Activated CD4-positive, alpha-beta T cell treated with anti-CD3 and anti-CD28 coated beads, Interleukin-2, Interleukin-4, amounts not matched to agents 100 ng/mL and 50 ng/mL, durations not matched to agents 16 hours and 8 hours (primary cell): ENCODE measurements at places on chromosomes 3 and 15.

DNA sequence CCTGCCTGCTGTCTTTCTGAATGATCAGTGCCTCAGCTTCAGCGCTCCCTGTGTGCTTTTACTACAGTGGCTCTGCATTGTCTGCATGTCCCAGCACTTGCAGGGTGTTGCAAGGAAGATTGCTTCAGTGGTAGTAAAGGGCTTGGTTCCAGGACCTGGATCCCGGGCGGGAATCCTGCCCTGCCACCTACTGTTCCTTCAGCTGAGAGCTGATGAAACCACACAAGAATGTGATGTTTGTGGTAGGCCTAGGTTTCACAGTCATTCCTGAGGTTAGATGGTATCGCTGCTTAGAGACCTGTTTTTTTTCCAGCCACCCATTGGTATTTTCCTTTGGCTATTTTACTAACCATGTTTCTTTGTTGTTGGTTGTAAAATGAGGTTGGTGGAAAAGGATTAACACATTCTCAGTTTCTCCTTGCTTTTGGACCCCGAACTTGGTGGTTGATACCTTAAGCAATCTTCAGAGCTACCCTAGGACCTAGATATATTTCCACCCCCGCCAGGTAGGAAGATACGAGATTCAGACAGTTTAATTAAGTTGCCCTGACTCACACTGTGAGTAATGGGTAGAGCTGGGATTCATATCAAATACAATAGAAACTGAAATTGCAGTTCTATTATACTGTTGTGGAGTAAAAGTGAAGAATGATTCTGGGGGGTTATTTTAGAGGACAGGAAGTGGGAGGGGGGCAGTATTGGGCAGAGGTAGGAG, 11.4 kb downstream of the GPR87 start:
- DNase-seq: peak; percentile 64

GRCh38 chr3:119508172-119508845, 10.0 kb downstream of the TIMMDC1 start:
- peak; percentile 59 for DNase-seq

DNA sequence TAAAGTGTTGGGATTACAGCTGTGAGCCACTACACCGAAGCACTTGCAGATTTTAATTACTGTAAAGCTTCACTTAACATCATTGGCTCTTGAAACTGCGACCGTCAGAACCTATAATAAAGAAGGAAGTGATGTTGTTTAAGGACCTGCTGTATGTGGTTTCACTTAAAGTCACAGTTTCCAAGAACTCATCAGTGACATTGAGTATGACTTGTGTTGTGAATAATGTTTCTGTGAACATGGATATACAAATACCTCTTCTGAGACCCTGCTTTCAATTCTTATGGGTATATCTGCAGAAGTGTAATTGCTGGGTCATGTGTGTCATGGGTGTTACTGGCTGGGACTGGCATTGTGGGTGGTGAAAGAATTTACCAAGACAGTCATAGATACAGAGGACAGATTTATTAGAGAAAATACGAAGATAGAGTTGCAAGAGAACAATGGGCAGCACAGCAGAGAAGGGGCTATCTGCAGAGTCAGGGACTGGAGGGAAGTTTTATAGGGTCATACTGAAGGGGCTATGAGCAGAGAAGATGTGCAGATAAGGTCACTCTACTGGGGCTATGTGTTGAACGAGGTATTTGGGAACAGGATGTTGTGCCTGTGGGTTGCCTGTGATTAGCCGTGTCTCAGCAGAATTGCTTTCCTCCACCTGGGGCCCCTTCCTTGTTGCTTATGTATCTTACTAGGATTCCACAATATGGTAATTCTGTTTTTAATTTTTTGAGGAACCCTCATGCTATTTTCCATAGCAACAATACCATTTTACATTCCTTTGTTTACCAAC, 4.5 kb downstream of the NDUFB5 start:
- DNase-seq: peak; percentile 83

- peak; percentile 44 for DNase-seq
Observed at GRCh38 chr3:111652492-111653180, 57.5 kb upstream of the ZBED2 start.

GRCh38 chr3:143128227-143128955, 8.8 kb downstream of the CHST2 start:
- no peak for DNase-seq

DNA sequence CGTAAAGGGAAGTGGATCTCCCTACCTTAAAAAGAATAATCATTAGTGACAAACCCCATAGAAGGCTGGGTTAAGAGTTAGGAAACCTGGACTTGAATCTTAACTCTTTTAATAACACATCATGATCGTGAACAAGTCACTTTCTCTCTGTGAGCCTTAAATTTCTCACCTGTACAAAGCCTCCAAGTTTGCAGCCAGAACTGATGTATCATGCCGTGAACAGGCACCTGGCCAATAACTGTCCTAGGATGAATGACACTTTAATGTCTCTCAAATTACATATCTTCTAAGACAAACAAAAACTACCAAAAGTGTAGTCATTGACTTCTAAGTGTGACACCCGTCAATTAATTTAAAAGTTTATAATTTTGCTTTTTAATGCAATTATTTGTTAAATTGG, 3.9 kb downstream of the UPK1B start:
- DNase-seq: no peak

GRCh38 chr3:43461345-43461744, 160.5 kb downstream of the ANO10 start:
- DNase-seq: no peak

DNA sequence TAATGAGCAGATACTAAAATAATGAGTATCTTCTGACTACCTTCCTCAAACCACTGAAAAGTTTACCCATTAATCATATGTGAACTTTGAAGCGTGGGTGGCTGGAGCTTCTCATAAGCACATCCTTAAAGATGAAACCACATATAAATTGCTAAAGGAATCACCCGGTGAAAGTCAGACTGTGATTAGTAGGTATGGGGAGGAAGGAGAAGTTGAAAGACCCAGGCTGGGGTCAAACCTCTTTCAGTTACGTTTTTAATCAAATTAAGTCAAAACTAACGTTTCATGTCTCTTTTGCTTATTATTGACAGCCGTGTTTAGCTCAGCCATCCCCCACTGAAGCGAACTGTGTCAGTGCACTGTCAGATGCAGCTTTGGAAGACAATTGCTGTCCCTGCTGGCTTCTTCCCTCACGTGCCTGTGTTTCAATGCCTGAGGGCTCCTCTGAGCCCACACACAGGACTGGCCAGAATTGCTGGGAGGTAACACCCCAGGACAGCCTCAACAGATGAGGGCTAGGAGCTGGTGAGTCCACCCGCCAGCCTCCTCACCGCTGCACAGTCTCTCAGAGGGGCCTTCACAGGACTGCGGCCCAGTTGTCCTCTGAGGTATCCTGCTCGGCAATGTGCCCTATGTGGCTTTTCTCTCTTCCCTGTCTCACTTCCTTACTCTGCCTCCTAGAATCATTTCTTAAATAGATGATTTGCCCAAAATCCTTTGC, 29.3 kb upstream of the SH3BP5 start:
- peak; percentile 91 for DNase-seq

GRCh38 chr15:69131362-69132220, 28.8 kb upstream of the GLCE start:
- DNase-seq: no peak

DNA sequence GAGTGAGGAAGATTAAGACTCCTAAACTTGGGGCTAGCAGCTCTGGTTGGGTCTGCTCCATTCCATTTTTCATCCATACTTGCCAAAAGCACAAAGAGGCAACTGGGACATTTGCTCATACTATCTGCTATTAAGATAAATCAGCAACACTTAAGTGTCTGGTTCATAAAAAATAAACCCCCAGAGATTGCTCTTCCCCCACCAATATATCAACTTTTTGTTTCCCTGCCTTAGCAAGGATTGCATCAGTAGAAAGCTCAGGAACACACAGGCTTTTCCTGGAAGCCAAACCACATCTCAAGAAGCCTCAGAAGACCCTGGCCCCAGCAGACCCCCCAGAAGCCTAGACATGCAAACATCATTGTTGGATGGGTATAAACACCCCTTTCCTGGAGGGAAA, 232.4 kb upstream of the WNT5A start:
- no peak for DNase-seq

- no peak for DNase-seq
Observed at GRCh38 chr15:70160267-70160666, 62.5 kb upstream of the TLE3 start.

GRCh38 chr3:174792864-174793263, 66.3 kb upstream of the NAALADL2 start:
- no peak for DNase-seq

GRCh38 chr3:11583235-11583634, 60.5 kb downstream of the VGLL4 start:
- DNase-seq: no peak

DNA sequence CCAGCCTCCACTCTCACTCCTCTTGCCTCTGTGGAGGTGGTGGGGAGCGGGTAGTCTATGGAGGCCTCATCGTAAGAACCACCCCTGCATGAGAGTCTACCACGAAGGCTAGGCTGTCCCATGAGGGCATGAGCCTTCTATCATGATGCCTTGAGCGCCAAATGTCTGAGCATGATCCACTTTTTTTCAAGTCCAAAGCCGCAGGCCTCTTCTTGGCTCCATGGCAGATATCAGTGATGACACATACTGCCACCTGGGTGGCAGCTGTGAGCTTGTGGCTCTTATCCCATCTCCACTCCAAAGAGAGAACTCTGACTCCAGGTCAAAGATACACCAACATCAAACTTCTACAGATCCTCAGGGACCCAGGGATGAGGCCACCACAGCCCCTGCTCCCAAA, 13.5 kb downstream of the POC1A start:
- DNase-seq: no peak
